Activated naive CD4-positive, alpha-beta T cell treated with anti-CD3 and anti-CD28 coated beads for 36 hours (primary cell): ENCODE measurements at places on chromosomes 1 and 21. TPM values are rescaled to one million over a fixed set of nuclear protein-coding genes. Genes with fewer than 3 reads are reported as not detected.
A peak's percentile ranks its signal among the peaks of the same experiment; 100 is the strongest.

- no peak overlapping the region for H3K4me3 ChIP-seq
- H3K27ac ChIP-seq: no peak overlapping the region
- H3K4me1 ChIP-seq: peaks cover 40% of the 10 kb centered on the region
- no peaks in the 10 kb centered on the region for H3K27me3 ChIP-seq
- H3K36me3 ChIP-seq: no peaks in the 10 kb centered on the region
Measured at GRCh38 chr1:173530795-173531693, 53.9 kb downstream of the PRDX6 start.

GRCh38 chr1:44305962-44306422, 49.1 kb downstream of the ERI3 start:
- peak overlapping the region; percentile 95 for H3K27ac ChIP-seq
- peak overlapping the region; percentile 26 for H3K4me3 ChIP-seq
- H3K4me1 ChIP-seq: peaks cover 34% of the 10 kb centered on the region
- peak; percentile 82 for DNase-seq
- peaks cover 63% of the 10 kb centered on the region for H3K36me3 ChIP-seq

DNA sequence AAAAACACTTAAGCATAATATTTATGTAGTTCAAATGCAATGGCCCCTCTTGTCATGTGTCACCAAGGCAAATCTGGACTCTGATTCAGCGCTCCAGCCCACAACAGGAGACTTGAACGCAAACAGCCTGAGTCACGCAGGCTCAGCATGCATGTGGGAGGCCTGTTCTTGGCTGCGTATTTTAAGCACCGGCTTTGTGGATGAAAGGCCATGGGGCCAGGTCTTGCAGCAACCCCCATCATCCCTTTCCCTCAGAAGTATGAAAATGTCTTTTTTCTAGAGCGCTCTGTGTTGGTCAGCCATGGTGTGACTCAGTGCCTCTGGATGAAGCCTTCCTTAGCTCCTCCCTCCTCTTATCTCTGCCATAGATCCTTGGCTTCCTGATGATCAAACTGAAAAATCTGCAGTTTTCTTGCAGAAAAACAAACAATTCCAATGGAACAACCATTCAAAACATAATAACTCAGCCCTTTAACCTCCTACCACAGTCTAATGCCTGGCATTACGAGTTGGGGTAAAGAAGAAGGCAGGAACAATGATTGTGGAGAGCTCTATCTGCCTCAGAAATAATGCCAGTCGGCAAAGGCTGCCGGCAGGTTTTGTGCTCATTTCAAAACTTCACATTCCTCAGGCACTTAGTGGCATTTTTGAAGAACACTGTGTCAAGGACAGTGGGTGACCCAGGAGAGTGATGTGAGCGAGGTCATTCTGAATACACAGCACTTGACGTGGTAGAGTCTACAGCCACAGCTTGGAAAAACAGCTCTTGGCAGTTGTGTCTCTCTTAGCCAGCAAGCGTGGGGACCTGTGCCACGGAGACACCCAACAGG, 167.5 kb downstream of the CLIC6 start:
- H3K4me1 ChIP-seq: peaks cover 50% of the 10 kb centered on the region
- H3K27ac ChIP-seq: peak overlapping the region; percentile 67
- peaks cover 56% of the 10 kb centered on the region for H3K36me3 ChIP-seq
- no peak overlapping the region for H3K4me3 ChIP-seq
- H3K27me3 ChIP-seq: no peaks in the 10 kb centered on the region

DNA sequence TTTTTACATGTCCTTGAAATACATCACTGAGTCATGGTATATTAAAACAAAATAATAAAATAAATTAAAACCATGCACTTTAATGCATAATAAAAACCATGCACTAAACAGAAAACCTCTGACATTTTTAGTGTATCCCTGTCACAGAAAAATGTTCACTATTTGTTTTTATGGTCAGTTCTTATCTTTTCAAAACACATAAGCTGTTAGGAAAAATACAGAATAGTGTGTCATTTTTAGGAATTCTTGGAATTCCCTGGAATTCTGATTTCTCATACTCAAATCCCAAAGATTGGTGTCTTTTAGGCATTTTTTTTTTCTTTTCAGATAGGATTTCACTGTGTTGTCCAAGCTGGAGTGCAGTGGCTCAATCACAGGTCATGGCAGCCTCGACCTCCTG, 25.1 kb upstream of the TINAGL1 start:
- no peak overlapping the region for H3K4me3 ChIP-seq
- H3K36me3 ChIP-seq: no peaks in the 10 kb centered on the region
- no peak for DNase-seq
- peaks cover 9% of the 10 kb centered on the region for H3K4me1 ChIP-seq
- no peak overlapping the region for H3K27ac ChIP-seq

DNA sequence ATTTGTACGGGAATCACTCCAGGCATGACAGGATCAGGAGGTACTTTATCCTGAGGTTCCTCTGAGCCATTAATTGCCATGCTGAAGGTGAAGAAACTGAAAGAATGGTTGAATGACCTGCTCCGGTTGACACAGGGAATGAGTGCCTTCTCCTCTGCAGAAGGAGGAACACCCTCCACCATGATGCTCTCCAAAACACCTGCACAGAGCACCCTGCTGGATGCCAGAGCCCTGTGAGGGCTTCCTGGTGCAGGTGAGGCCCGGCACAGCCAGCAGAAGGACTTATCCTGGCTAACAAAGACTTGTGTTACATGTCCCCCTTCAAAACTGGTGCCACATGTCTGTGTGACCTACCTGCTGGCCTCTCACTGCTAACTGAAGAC, 14.3 kb upstream of the LBR start:
- H3K27ac ChIP-seq: peak overlapping the region; percentile 60
- no peaks in the 10 kb centered on the region for H3K36me3 ChIP-seq
- H3K4me3 ChIP-seq: no peak overlapping the region
- H3K4me1 ChIP-seq: peaks cover 53% of the 10 kb centered on the region
- no peaks in the 10 kb centered on the region for H3K27me3 ChIP-seq

DNA sequence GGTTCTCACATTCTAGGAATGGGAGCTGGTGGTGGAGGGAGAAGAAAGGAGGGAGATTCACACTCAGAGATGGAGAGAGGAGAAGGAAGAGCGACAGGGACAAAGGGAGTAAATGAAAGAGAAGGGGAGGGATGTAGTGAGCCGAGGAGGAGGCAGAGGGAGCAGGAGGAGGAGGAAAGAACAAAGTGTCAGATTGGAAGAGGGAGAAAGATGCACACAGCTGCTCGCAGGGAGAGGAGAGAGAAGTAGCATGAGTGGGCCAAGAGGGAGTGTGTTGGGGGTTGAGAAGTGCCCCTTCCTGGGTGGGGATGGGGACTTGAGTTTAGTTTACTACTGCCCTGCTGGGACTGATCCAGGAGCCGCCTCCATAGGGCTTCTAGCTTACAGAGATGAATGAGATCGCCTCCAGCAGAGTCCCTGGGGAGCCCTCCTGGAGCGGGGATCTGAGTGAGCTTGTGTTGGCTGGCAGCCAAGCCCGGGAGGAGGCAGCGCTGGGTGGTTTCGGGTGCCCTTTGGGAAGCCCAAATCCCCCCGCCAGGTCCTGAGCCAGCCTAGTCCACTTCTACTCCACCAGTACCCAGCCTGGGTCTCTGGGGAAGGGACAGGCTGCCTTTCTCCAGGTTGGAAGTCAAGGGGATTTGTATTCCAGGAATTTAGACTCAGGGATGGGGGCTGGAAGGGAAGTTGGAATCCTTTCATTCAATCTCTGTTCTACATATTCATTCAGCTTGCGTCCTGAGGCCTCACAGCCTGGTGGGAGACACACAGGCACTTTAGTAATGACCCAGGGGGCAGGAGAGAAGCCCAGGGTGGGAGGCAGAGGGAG, 20.9 kb downstream of the PTPRU start:
- H3K27ac ChIP-seq: no peak overlapping the region
- peaks cover 35% of the 10 kb centered on the region for H3K27me3 ChIP-seq
- no peak overlapping the region for H3K4me3 ChIP-seq
- no peaks in the 10 kb centered on the region for H3K36me3 ChIP-seq
- no peak for DNase-seq

DNA sequence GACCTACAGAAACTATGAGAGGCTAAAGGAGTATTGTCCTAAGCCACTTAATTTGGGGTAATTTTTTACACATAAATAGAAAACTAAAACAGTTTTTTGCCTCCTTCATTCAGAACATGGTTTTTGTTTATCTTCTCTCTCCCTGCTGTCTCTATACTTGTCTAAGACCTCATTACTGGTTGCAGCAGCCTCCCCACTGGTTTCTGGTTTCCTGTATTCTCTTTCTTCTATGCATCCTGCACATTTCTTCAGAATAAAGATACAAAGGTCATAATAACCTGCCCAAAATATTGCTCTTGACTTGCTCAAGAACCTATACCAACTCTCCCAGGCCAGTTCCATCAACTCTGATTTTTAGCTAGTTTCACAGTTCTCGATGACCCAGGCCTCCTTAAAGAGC, 19.8 kb upstream of the BOLA1 start:
- no peaks in the 10 kb centered on the region for H3K36me3 ChIP-seq
- H3K27ac ChIP-seq: peak overlapping the region; percentile 67
- H3K4me1 ChIP-seq: peaks cover 36% of the 10 kb centered on the region
- no peaks in the 10 kb centered on the region for H3K27me3 ChIP-seq
- no peak overlapping the region for H3K4me3 ChIP-seq
- DNase-seq: no peak

DNA sequence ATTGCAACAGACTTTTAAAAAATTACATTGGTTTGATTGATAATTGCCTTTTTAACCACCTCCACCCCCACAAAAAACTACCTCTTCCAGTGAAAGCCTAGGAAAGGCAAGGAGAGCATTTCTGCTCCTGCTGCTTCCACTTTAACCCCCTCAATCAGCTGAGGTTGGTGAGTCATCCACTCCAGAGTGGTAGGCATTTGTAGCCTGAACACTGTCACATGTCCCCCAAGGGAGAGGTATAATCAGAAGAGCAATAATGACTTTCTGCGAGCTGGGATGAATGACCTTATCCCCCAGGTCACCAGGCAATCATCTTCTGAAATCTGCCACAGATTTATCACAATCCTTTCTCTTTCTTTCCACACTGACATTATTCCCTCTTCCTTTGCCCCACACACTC, 126.6 kb upstream of the CAMK1G start:
- H3K4me1 ChIP-seq: no peaks in the 10 kb centered on the region
- no peak overlapping the region for H3K4me3 ChIP-seq
- DNase-seq: no peak
- H3K27ac ChIP-seq: no peak overlapping the region

Gene F3
- not detected for total RNA-seq

Gene PRAMEF17
- not detected for total RNA-seq

Gene ADAMTS4
- 10.6 TPM for total RNA-seq

Gene DNAJC28
- total RNA-seq: 0.17 TPM
